ENCODE measurements at places on chromosomes 2 and 18. TPM values are rescaled to one million over a fixed set of nuclear protein-coding genes. Genes with fewer than 3 reads are reported as not detected.

The G6PC2 gene
- not detected for total RNA-seq

The SLC19A3 gene
- 7.4 TPM for total RNA-seq

The PROC gene
- total RNA-seq, result not detected

The DLGAP1 gene
- 3.2 TPM for total RNA-seq

The LANCL1 gene
- 29.2 TPM for total RNA-seq

The LRRC30 gene
- total RNA-seq, result not detected

Data from vagina (tissue), 2 donors.